ENCODE measurements at places on chromosomes 3 and 15. TPM values are rescaled to one million over a fixed set of nuclear protein-coding genes. Genes with fewer than 3 reads are reported as not detected.

Gene ZPLD1
- not detected for total RNA-seq

Gene STAB1
- total RNA-seq, result 0.63 TPM

Gene IMPG2
- 0.07 TPM for total RNA-seq

Gene RBMS3
- 9.2 TPM for total RNA-seq

Measured in Caco-2 (cell line).